Cortex of kidney (tissue), 1 donor: ENCODE measurements at places on chromosomes 2 and 18.

DNA sequence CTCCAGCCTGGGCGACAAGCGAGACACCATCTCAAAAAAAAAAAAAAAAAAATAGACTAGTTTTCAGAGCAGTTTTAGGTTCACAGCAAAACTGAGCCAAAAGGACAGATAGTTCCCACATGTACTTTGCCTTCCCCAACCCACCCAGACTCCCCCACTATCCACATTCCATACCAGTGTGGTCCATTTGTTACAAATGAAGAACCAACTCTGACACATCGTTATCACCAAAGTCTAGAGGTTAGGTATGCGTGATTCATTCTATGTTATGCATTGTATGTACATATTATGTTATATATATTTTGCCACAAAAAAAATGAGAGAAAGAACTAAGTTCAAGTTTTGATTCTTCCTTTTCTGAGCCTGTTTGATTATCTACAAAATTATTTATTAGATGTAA lies 3.5 kb downstream of the DUSP11 start:
- no peak for DNase-seq

DNA sequence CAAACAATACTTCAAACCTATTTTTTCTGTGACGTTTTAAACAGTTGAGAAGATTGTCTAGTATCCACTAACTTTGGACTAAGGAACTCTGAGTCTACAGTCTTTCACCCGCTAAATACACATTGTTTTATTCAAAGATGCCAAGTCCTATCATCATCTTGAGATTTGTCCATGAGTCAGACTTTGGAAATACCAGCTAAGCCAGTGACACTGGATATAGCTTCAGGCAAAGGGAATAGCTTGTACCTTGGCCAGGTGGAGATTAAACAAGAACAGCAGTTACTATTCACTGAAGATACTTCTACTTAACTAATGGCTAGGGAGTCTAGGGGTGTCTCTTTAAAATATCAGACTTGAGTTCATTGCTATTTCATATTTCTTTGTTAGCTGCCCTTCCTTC lies 137.5 kb downstream of the COMMD1 start:
- DNase-seq = no peak

- no peak for DNase-seq
These were observed 634.2 kb upstream of the TMEFF2 start for GRCh38 chr2:192828947-192829346.

- no peak for DNase-seq
These were observed 13.4 kb upstream of the LRPPRC start for GRCh38 chr2:44009136-44009735.

DNA sequence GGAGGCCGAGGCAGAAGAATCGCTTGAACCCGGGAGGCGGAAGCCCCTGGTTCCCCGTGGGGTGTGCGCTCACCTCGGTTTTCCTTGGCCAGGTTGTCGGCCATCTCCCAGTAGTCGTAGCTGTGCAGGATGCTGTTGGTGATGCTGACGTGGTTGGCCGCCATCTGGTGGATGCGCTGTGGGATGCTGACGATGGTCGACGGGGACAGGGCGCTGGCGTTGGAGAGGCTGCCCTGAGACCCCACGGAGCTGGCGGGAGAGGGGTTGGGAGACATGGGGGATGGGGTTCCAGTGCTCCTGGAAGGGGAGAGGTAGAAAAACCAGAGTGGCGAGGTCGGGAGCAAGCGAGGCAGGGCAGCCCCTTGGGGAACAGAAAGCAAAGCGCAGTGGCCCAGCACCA lies 64.4 kb upstream of the REV1 start:
- no peak for DNase-seq

- no peak for DNase-seq
These were observed 151.7 kb upstream of the ZNF521 start for GRCh38 chr18:25503567-25504081.

DNA sequence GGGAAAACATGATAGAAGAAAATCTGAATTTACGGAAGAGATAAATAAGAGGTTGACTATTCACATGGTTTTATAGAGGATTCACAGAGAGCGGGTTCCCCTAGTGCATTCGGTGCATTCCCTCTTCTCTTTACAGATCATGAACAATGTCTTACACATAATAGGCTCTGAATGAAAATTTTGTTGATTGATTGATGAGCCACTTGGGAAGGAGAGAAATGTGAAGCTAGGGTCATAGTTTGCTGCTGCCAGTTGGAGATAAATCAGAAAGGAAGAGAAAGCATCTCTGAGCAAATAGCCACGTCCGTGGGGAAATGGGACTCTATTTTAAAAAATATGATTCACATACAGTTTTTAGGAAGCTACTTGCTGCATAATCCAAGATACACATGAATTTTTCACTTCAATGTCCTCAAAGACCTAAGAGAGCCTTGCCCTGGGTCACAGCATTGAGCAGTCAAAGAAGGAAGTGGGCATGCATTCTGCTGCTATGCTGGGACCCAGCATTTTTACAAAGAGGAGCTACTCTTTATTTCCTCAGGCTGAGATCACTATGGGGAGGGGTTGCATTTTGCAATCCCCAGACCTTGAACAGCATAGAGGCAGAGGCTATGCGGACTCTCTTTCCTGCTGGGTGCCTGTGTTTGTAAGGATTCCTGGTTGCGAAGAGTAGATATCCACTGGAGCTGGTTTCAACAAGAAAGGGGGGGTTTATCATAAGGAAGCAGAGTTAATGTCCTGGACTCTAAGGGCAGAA lies 395.3 kb downstream of the TSN start:
- DNase-seq = no peak
